ENCODE measurements at places on chromosomes 6 and 20. TPM values are rescaled to one million over a fixed set of nuclear protein-coding genes. Genes with fewer than 3 reads are reported as not detected.

GRCh38 chr6:114354482-114354881 lies 11.7 kb upstream of the HS3ST5 start:
- H3K27ac ChIP-seq = no peak overlapping the region
- H3K4me3 ChIP-seq = no peak overlapping the region
- peaks cover 4% of the 10 kb centered on the region for H3K27me3 ChIP-seq
- H3K36me3 ChIP-seq = no peaks in the 10 kb centered on the region

DNA sequence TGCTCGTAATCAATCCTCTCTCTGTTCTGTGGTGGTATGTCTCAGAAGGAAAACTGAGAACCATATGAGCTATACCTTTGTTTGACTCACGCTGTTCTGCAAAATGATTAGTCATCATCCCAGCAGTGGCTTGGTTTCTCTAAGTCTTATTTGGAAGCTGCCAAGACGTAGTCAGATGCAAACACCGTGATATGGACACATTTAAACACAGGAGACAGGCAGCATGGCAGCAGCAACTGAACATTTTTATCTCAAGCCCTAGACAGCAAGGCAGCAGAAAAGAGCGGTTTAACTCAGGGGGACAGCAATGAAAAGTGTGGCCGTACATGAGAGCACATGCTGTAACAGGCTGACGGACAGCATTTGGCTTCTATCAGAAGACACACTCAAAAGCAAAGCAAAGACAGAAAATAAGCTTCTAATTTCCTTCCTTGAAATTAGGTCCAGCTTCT lies 1295.1 kb downstream of the EPHA7 start:
- no peaks in the 10 kb centered on the region for H3K36me3 ChIP-seq
- no peak for DNase-seq
- no peak overlapping the region for H3K27ac ChIP-seq

DNA sequence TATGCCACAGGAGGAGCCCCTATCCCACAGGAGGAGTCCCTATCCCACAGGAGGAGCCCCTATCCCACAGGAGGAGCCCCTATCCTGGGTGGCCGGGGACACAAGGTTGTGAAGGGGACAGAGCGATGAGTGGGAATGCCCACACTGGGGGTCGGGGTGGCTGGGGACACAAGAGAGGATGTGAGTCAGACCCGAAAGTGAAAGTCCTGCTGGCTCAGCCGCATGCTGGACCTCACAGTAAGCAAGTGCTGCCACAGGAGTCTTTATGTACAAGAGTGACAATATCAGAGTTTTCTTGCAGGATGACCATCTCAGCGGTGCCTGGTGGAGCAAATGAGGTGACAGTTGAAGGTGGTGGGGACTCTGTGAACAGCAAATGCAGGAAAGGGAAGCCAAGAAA lies 93.7 kb downstream of the PSMB1 start:
- no peaks in the 10 kb centered on the region for H3K36me3 ChIP-seq
- H3K27me3 ChIP-seq = peaks cover 2% of the 10 kb centered on the region
- no peak overlapping the region for H3K27ac ChIP-seq
- peaks cover 9% of the 10 kb centered on the region for H3K4me1 ChIP-seq

SDCBP2 gene
- 2.2 TPM for total RNA-seq

DNA sequence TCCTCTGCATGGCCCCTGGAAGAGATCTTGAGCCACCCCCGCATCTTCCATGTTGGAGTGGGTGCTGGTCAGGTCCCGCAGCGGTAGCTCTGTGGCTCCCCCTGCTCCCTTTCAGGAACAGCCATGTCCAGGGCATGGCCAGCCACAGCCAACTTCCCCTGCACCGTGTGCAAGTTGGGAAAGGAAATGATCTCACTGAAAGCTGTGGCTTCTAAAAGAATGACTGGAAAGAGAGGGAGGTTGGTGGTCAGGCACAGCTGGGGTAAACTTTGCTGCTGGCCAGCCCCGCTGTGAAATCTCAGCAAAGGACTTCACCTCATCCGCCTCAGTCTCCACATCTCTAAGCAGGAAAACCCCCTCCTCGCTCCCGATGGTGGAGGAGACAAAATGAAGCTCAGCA lies 153.6 kb upstream of the CST7 start:
- DNase-seq = no peak
- no peak overlapping the region for H3K4me3 ChIP-seq
- H3K4me1 ChIP-seq = peaks cover 11% of the 10 kb centered on the region
- H3K36me3 ChIP-seq = no peaks in the 10 kb centered on the region
- H3K27me3 ChIP-seq = peaks cover 2% of the 10 kb centered on the region
- no peak overlapping the region for H3K27ac ChIP-seq

DNA sequence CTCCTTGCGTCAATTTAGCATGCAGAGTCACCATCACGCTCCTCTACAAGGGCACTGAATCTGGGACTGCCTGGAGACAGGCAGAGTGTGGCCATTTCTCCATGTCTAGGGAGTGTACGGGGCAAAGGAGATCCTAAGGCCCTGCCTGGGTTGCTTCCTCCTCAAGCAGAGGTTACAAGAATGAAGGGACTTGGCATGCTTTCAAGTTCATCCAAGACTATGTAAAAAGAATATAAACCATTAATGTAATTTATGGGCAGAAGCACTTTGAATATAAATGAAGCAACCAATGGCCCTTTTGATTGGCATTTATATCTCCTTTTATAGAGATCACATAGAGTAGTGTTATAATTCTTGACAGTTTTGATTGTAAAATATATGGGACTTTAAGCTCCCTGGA lies 137.5 kb downstream of the BTBD3 start:
- no peak overlapping the region for H3K4me3 ChIP-seq
- no peaks in the 10 kb centered on the region for H3K36me3 ChIP-seq
- no peaks in the 10 kb centered on the region for H3K27me3 ChIP-seq
- H3K27ac ChIP-seq = no peak overlapping the region

GRCh38 chr6:16270178-16270794 lies 31.9 kb downstream of the GMPR start:
- H3K27ac ChIP-seq = no peak overlapping the region
- peaks cover 10% of the 10 kb centered on the region for H3K27me3 ChIP-seq
- H3K36me3 ChIP-seq = no peaks in the 10 kb centered on the region

DNA sequence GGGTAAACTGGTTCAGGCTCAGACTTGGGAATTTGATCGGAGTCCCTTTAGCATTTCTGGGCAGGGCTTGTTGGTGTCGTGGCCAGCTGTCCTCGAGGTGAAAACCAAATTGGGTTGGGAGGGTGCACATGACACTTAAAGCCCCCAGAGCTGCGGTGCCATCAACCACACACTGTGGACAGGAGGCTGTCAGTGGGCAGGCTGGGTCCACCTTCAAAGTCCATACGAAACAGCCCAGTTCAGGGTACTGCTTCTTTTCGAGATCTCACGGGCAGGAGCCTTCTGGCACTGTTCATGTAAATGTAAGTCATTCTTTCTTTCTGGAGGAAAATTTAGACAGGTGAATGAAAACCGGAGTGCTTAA lies 7.0 kb downstream of the SYNJ2 start:
- H3K27me3 ChIP-seq = no peaks in the 10 kb centered on the region
- no peak overlapping the region for H3K27ac ChIP-seq
- H3K4me1 ChIP-seq = peaks cover 60% of the 10 kb centered on the region

PDE10A gene
- total RNA-seq = not detected

- H3K36me3 ChIP-seq = no peaks in the 10 kb centered on the region
- no peak for DNase-seq
- no peak overlapping the region for H3K27ac ChIP-seq
- H3K27me3 ChIP-seq = peaks cover 25% of the 10 kb centered on the region
Observed at GRCh38 chr6:148419430-148419829, 76.8 kb downstream of the SASH1 start.

- no peak overlapping the region for H3K4me3 ChIP-seq
- H3K4me1 ChIP-seq = peaks cover 12% of the 10 kb centered on the region
- no peak for DNase-seq
- H3K36me3 ChIP-seq = peaks cover 14% of the 10 kb centered on the region
Observed at GRCh38 chr6:106572436-106572835, 56.9 kb downstream of the RTN4IP1 start.

NRM gene
- 15.9 TPM for total RNA-seq

COL12A1 gene
- not detected for total RNA-seq
